ENCODE measurements at places on chromosomes 4 and X.

- DNase-seq, result no peak
Observed at GRCh38 chrX:41066391-41066790, 18.9 kb upstream of the USP9X start.

- DNase-seq, result no peak
Observed at GRCh38 chr4:37717576-37717975, 31.4 kb upstream of the RELL1 start.

GRCh38 chr4:95124906-95125504 is 367.2 kb downstream of the BMPR1B start:
- DNase-seq, result no peak

DNA sequence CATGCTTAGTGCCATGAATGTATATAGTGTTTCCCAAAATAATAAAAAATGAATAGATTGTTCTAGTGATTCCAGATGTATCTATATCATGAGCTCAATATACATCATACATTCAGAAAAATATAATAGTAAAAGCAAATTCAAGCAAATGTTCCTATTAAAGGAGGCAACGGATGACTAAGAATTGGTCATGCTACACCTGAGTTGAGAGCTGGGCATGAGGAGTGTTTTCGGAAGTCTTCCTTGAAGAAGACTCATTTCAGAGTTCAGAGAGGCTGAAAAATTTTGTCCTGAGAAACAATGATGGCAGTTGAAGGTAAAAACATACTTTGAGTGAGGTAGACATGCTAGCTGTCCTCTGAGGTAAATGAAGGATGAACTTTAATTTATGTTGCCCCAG is 79.3 kb upstream of the IL1RAPL2 start:
- DNase-seq, result no peak

- DNase-seq, result no peak
Observed at GRCh38 chr4:11119474-11119873, 309.2 kb downstream of the HS3ST1 start.

GRCh38 chr4:154457471-154457870 is 34.1 kb downstream of the DCHS2 start:
- no peak for DNase-seq

GRCh38 chr4:167883266-167883665 is 209.1 kb upstream of the ANXA10 start:
- no peak for DNase-seq

GRCh38 chr4:138967313-138967712 is 48.3 kb upstream of the NOCT start:
- no peak for DNase-seq

- DNase-seq, result no peak
Observed at GRCh38 chr4:159563257-159563656, 460.4 kb downstream of the RAPGEF2 start.

DNA sequence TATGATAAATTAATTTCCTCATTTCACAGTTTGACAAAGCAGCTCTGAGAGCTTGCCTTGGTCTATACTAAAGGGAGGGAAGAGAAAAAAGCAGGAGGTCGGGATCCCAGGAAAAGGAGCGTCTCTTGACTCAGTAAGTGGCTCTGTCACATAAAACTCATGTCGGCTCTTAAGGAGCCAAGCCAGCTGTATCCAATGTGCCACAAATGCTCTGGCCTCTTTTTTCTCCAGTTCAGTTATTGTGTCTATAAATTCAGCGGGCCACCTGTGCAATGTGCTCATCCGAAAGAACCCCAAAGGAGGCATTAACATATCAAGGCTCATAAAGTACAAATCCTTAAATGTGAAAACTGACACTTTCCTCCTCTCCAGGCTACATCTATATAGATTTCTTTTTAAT is 337.7 kb upstream of the FAM241A start:
- no peak for DNase-seq

DNA sequence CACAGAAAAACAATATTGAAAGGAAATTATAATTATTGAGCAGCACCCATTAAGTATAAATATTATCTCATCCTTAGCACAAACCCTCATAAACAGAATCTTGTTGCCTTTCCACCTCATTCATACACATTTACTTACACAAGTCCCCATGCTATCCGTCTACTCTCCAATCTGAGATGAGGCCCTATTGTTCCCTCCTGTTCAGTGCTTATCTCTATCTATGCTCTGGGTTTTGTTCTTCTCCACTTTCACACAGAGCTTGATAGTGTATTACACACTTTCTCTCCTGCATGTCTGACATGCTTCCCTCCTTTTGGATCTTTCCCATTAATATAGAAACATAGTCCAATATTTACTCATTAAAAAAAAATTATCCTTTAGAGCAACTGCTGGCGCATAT is 238.2 kb upstream of the MAB21L2 start:
- DNase-seq, result no peak

- DNase-seq, result no peak
Observed at GRCh38 chr4:102809691-102810090, 17.7 kb downstream of the UBE2D3 start.

DNA sequence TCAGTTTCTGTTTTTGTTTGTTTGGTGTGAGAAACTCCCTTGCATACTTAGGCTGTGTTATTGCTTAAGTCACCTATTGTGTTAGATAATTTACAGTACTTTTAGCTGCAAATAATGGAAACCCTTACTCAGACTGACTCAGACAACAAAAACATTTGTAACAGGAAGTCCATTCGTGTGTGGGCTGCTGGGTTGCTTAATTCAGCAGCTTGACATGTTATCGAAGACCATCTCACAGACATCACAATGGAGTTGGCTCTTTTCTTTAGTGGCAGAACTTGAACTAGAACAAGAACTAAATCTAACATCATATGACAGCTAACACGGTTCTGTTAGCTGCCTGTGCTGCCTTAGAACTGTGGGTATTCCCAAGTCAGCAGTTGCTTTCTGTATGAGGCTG is 9.9 kb upstream of the GABRE start:
- no peak for DNase-seq

DNA sequence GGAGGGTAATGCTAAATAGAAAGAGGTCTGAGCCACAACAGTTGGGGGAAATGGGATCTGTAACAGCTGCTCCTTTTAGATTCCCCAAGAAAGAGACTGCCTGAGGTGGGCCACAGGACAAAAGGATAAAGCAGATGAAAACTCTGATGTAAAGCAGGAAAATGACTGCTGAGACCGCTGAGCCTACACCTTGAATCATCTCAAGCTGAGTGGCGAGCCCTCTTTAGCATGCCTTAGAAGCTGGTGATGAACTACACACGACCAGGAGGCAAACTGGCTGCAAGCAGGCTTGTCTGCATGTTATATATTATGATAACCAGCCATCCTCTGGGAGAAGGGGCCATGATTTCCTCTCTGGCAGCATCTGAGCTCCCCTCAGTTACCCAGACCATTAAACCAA is 88.4 kb downstream of the TTC29 start:
- no peak for DNase-seq

DNA sequence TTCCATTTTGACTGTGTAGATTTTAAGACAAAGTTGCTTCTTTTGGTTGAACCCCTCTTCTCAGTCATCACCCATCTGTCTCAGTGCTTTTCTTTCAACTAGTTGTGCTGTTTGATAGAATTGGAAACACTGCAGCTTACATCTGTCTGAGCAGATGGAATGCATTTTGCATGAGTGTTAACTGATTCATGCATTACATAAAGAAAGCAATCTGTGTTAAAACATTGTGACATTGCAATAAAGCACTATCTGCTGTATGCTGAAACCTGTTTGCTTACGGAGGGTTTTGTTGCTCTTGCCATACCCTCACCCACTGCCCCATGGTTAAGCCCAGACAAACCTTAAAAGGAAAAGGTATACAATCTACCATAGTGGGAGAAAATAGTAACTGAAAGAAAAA is 47.4 kb downstream of the NRK start:
- DNase-seq, result no peak

DNA sequence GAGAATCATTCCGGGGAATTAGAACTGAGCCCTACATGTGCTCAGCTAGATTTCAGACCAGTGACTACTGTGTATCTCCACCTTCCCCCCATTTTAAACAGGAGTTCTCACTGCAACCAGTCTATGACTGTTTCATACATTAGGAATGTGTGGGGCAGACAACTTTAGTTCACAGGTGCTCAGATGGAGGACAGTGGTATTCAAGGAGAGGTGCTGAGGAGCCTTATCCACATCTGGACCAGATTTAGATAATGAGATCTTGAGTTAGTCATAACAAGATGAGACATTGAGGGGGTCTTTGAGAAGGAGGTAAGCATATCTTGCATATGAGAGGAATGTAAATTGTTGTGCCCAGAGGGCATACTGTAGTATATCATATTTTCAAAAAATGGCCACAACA is 32.8 kb upstream of the RELL1 start:
- no peak for DNase-seq

- no peak for DNase-seq
Observed at GRCh38 chrX:53458082-53458481, 23.9 kb upstream of the HSD17B10 start.

DNA sequence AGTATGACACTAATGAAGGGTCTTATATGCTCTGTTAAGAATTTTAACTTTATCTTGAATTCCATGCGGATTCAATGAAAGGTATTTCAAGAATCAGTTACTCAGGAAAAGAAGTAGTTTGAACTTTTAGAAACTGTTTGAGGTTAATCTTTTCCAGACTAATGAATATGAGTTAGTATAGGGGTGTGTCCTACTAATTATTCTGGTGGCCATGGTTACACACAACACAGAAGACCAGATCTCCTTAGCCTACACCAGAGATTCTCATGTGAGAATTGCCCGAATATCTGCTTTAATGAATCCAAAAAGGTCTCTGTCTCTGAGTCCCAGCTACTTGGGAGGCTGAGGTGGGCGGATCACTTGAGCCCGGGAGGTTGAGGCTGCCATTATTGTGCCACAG is 100.4 kb downstream of the MMRN1 start:
- DNase-seq, result no peak

GRCh38 chr4:67934628-67935027 is 28.7 kb downstream of the TMPRSS11A start:
- no peak for DNase-seq

DNA sequence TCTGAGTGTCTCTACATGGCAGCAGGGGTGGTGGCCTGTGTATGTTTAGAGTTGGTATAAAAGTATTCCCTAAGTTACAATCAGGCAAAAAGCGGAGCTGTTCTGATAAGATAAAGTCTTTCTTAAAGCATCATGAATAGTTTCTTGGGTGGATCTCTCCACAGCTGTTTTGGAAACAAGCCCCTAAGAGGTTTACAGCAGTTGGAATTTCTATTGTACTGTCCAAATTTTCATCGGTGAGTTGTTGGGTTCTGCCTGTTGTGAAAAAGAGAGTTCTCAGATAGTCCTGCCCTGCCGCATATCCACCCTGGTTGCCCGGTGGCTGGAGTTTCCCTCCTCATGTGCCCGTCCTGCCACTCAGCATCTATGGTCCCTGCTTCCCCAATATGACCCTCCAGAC is 50.1 kb downstream of the C4orf51 start:
- DNase-seq, result no peak

DNA sequence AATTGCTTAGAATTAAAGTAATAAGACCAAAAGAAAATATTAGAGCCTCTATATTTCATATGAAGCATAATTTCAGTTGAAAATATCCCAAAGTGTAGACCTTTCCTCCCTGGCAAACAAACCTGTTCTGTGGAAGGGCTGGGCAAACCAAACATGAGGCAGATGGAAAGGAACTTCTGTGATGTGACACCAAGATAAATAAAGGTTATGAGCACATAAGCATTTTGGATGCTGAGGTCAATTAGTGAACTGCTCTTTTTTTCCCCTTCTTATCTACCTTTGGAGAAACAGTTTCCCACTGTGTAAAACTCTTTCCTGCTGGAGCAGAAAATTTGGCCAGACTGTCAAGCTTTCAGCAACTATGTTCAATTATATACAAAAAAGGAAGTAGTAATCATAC is 109.6 kb upstream of the STIM2 start:
- no peak for DNase-seq

DNA sequence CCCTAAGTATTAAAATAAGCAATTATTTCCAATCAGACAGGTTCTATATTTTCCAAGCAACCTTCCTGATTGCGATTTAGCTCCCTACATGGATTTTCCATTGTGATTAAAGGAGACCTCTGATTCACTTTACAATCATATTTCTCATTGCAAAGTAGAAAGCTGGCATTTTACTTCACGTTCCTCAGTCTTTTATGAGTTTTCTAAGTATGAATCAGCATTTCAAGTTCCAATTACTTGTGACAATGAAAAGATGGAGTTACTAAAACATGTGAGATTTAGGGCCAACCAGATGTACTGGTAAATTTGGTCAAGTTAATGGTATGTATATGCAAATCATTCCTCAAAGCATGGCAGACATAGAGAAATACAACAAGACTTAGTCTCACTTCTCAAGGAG is 206.2 kb downstream of the KCNIP4 start:
- DNase-seq, result no peak

DNA sequence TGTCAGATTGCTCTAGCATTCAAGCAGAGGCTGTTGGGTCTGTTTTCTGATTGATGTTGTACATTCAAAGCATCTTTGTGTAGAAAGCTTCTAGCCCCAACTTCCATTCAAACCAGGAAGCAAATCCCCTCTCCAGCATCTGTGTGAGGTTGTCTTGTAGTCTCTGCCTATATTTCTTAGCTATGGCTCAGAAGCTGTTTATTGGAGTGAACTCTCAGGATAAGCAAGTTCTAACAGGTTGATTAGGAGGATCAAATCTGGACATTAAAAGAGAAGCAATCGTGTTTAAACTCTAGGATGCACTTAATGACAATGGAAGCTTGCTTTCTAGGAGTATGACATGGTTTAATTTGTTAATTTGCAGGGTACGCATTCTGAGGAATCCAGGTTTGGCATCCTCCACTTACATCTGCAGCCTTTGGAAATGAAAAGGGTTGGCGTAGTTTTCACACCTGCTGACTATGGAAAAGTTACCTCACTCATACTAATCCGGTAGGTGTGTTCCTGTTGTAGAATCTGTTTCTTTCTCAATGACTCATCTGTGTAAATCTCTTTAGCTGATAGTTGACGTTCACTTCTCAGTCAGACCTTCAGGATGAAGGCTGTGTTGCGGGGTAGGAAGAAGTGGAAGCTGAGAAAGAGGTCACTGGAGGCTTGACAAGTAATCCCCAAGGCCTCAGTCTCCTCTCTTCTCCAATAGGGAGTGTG is 88.0 kb upstream of the TLR2 start:
- no peak for DNase-seq

GRCh38 chr4:1635464-1635863 is 48.6 kb downstream of the FAM53A start:
- DNase-seq, result no peak

GRCh38 chr4:26181616-26182015 is 139.2 kb upstream of the RBPJ start:
- DNase-seq, result no peak

DNA sequence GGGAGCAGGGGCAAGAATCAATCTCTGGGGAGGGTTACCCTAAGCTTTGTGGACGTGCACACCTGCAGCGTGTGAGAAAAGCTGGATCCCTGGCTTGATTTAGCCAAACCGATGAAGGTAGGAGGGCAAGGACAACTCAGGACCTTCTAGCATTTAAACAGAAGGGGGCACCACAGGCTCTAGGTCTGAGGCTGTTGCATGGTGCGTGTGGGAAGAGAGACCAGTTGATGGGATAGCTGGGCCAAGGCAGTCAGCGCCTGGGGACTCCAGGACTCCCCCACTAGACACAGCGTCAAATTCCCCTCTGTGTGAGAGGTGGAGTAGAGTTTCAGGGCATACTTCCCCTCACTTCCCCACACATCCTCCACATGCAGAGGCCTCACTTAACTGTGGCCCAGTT is 4.3 kb downstream of the GABRQ start:
- DNase-seq, result no peak
